ENCODE measurements at places on chromosomes 7 and 10.

- DNase-seq = no peak
Measured at GRCh38 chr10:126833542-126833941, 71.7 kb upstream of the DOCK1 start.

DNA sequence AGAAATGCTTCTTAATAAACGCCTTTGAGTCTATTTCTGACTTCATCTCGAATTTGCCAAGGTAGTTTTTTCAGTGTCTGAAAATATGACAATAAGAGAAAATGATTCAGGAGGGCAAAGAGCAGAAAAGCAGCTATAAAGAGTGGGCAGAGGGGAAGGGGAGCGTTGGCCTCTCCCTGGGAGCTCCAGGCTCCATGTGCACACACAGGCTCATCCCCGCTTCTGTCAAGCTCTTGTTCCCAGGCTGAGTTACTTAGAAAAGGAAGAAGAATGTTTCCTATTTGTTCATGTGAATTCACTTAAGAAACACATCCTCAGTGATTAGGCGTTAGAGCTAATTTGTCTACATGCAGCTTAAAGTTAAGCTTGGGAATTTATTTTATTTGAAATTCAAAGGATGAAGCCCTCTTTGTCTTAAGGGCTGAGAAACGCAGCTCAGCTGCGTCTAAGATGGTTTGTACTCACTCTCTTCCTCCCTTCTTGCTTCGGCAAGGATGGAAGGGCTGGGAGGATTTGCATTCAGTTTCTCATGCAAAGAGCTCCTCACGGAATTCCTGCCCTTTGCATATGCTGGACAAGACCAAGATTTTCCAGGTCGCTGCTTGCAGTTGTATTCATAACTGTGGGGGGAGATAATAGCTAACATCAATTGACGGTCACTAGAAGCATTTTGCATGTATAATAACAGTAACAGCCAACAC is 29.0 kb upstream of the ATXN7L1 start:
- DNase-seq = no peak

- DNase-seq = no peak
Measured at GRCh38 chr7:114519240-114519639, 104.6 kb downstream of the FOXP2 start.

- no peak for DNase-seq
Measured at GRCh38 chr7:74097937-74098614, 14.5 kb downstream of the LIMK1 start.

DNA sequence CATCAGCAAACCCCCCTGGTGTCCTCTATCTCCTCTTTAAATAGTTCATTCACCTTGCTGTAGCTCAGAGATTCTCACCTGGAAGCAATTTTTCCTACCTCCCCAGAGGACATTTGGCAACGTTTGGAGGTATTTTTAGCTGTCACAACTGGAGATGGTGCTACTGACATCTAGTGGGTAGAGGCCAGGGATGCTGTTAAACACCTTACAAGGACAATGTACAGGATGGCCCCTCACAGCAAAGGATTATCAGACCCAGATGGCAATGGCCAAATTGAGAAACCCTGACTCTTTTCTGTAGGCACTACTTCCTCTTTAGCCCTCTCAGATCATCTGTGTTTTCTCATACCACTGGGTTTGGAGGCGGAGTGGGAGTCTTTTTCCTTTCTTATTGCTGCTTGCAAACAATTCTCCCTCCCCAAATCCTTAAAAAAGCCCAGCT is 13.2 kb upstream of the TRA2A start:
- DNase-seq = no peak

DNA sequence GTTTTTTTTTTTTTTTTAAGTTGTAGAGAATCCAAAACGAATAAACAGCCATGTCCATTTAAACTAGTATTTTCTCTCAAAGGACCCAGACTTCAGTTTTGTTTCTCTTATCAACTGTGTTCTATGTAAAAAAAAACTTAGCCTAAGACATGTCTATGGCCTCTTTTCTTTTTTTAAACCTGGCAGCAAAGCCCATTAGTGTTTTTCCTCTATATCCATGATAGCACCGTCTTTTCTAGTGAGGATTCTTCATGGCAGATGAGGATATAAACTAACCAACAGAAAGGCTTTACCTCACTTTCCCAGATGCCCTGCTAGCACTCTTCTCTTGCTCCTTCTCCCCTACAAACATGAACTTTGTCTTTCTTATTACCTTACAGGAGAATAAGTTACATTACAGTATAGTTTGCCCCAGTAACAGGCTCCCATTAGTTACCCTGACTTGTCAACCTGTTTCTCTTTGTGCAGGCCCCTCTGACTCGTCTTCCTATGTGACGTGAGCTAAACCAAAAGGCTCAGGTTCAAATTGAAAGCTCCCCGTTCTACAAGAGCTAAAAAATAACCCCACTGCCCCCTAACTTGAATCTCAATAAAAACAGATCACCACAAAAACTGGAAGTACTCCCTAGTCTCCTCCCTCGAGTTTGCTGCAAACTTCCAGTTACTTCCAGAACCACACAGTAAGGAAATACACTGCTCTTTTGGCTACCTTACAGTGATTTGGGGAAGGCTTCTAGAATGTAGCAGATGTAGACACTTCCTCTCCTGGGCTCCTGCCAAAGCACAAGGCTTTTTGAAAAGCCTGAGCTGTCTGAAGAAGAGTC is 20.1 kb downstream of the P4HA1 start:
- no peak for DNase-seq

- no peak for DNase-seq
Measured at GRCh38 chr10:63644418-63645142, 123.4 kb downstream of the REEP3 start.

GRCh38 chr10:80296942-80297341 is 7.5 kb upstream of the MAT1A start:
- DNase-seq = no peak

GRCh38 chr10:30313579-30314350 is 35.3 kb downstream of the MTPAP start:
- no peak for DNase-seq

GRCh38 chr7:129825209-129825970 is 127.4 kb downstream of the UBE2H start:
- peak; percentile 91 for DNase-seq

DNA sequence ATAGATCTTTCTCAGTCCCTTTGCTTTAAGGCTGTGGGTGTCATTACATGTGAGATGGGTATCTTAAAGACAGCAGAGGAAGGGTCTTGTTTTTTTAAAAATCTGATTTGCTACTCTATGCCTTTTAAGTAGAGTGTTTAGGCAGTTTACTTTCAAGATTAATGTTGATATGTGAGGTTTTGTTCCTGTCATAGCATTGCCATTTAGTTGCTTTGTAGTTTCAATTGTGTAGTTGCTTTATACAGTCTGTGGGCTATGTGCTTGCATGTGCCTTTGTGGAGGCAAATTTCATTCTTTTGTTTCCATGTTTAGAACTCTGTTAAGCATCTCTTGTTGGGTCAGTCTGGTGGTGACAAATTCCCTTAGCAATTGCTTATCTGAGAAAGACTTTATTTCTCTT is 54.6 kb downstream of the ZNF783 start:
- DNase-seq = no peak

- DNase-seq = no peak
Measured at GRCh38 chr7:158054081-158054480, 533.5 kb downstream of the PTPRN2 start.

- peak; percentile 10 for DNase-seq
Measured at GRCh38 chr7:129494041-129494440, 8.3 kb upstream of the SMKR1 start.

GRCh38 chr10:105981679-105982078 is 1182.8 kb downstream of the SORCS1 start:
- no peak for DNase-seq

GRCh38 chr10:5630112-5630436 is 36.3 kb downstream of the ASB13 start:
- DNase-seq = no peak

Measured in stimulated activated CD4-positive, alpha-beta T cell treated with anti-CD3 and anti-CD28 coated beads, Interleukin-4, amount 100 ng/mL, for 24 hours (primary cell).